ENCODE measurements at places on chromosomes 1 and 21. TPM values are rescaled to one million over a fixed set of nuclear protein-coding genes. Genes with fewer than 3 reads are reported as not detected.

Gene GJC2
- 0.92 TPM for polyA plus RNA-seq

Gene LRRC53
- polyA plus RNA-seq = not detected

Gene UBE2U
- polyA plus RNA-seq = not detected

Gene TMPRSS15
- polyA plus RNA-seq = not detected

Gene RAB13
- polyA plus RNA-seq = 92.8 TPM

Gene OR6N1
- polyA plus RNA-seq = not detected

Gene RGL1
- 9.7 TPM for polyA plus RNA-seq

Gene EPHA10
- polyA plus RNA-seq = 0.04 TPM

Gene ATAD3C
- polyA plus RNA-seq = 0.20 TPM

Gene FAM110D
- polyA plus RNA-seq = not detected

Gene PLEKHA6
- 3.0 TPM for polyA plus RNA-seq

Gene IRF6
- 0.94 TPM for polyA plus RNA-seq

Gene CDA
- polyA plus RNA-seq = 7.0 TPM

Gene CDKN2C
- polyA plus RNA-seq = 24.6 TPM

Gene CCDC30
- polyA plus RNA-seq = 0.38 TPM

Gene TARS2
- polyA plus RNA-seq = 17.7 TPM

Gene TNFRSF8
- polyA plus RNA-seq = not detected

Gene TCHHL1
- polyA plus RNA-seq = not detected

Gene CADM3
- polyA plus RNA-seq = 0.07 TPM

Gene S100B
- polyA plus RNA-seq = not detected

Gene TCEA3
- 21.0 TPM for polyA plus RNA-seq

Gene TIAM1
- polyA plus RNA-seq = 0.07 TPM

Gene HYI
- 59.4 TPM for polyA plus RNA-seq

Gene CD52
- polyA plus RNA-seq = not detected

Gene EXO1
- polyA plus RNA-seq = 5.2 TPM

Gene TMED5
- polyA plus RNA-seq = 43.0 TPM

Gene RAVER2
- polyA plus RNA-seq = 2.9 TPM

Gene LAD1
- polyA plus RNA-seq = not detected

Gene KCNA2
- not detected for polyA plus RNA-seq

Gene MTARC1
- polyA plus RNA-seq = 0.72 TPM

Gene HSD3B1
- not detected for polyA plus RNA-seq

Gene CNTN2
- polyA plus RNA-seq = not detected

Gene SLC1A7
- 0.20 TPM for polyA plus RNA-seq

Gene DMRTA2
- not detected for polyA plus RNA-seq

Gene SHISA4
- 36.9 TPM for polyA plus RNA-seq

Gene ELAPOR1
- 1.1 TPM for polyA plus RNA-seq

Gene KTI12
- 9.6 TPM for polyA plus RNA-seq
